ENCODE measurements at places on chromosomes 13 and 19.

GRCh38 chr13:51668580-51669195 is 84.4 kb downstream of the WDFY2 start:
- no peak for DNase-seq

DNA sequence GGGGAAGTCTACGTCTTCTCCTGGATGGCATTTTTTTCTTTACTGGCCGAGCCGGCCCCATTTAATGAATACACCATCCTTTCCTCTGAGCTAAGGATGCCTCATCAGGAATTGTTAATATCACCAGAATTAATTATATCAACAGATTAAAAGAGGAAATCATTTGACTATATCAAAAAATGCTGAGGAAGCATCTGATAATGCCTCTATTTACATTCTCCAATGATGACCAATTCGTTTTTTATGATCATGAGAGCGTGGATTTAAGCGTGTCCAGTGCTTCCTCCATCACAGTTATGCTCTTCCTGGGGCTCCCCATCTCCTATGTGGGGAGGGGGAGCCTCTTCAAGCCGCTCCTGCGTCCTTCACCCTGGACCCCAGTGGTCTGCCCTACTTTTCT is 58.7 kb downstream of the TUBGCP3 start:
- no peak for DNase-seq

- no peak for DNase-seq
Observed at GRCh38 chr13:87975035-87975434, 303.9 kb downstream of the SLITRK5 start.

GRCh38 chr19:30930941-30931706 is 418.1 kb downstream of the TSHZ3 start:
- no peak for DNase-seq

DNA sequence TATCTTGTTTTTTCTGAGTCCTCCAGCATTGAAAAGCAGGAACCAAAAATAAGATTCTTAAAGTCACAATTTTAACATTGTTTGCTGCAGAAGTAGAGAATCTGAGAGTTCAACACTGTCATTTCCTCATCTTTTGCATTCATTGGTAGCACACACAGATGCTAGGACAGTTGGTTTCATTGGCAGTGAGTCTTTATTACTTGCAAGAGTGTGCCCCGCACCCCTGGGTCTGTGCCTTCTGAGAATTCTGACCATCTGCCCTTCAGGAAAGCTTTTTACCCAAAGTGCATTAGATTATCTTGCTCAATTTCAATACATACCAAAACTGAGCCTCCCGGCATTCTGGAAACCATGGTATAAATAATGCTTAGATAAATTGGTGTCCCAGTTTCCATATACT is 247.7 kb upstream of the SLITRK1 start:
- DNase-seq: no peak

- no peak for DNase-seq
Observed at GRCh38 chr19:18264971-18265540, 9.2 kb downstream of the IQCN start.

DNA sequence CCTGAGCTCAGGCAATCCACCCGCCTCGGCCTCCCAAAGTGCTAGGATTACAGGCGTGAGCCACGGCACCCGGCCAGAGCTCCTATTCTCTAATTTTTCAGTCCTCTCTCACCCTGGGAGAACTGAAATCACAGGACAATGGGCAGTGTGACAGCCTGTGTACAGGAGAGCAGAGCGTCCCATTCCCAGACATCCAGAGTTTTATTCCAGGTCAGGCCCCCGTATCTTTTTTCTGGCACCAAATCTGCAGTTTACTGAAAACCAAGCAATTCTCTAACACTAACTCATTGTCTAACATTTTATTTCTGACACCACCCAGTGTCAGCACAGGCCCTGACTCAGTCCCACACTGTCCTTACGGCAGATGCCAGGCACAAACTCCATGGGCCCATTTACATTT is 6.7 kb downstream of the ZNF708 start:
- DNase-seq: no peak

DNA sequence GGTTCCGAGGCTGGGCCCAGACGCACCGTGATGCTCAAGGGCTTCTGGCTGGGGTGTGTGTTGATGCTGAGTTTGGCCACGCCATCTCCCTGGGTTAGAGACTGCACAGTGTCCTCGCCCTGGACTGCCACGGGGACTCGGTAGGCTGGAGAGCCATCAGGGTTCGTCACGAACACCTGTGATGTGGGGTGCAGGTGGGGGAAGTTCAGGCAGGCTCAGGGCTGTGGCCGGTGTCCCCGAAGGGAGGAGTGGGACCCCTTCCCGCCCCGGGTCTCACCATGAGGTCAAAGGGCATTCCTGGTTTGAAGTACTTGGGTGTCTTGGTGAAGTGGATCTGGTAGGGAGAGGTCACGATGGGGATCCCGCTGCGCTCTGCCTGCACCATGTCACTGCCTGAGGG is 8.2 kb downstream of the C3 start:
- DNase-seq: no peak

- no peak for DNase-seq
Observed at GRCh38 chr19:19429361-19429760, 23.9 kb downstream of the GATAD2A start.

DNA sequence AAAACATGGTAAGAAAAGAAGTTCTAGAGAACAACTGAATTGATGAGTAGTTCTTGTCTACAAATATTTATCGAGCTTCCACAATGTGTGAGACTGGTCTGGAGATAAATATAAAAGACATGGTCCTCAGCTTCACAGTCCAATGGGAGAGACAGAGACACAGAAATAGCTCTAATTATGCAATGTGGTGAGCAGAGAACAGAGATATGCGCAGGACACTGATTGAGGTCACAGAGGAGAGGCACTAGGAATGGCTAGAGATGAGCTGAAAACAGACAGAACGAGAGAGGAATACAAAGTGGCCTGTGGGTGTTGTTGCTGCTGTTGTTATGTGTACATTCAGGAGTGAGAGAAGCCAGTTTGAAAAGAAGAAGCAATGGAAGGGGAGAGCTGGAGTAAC is 53.2 kb downstream of the GPALPP1 start:
- DNase-seq: no peak

DNA sequence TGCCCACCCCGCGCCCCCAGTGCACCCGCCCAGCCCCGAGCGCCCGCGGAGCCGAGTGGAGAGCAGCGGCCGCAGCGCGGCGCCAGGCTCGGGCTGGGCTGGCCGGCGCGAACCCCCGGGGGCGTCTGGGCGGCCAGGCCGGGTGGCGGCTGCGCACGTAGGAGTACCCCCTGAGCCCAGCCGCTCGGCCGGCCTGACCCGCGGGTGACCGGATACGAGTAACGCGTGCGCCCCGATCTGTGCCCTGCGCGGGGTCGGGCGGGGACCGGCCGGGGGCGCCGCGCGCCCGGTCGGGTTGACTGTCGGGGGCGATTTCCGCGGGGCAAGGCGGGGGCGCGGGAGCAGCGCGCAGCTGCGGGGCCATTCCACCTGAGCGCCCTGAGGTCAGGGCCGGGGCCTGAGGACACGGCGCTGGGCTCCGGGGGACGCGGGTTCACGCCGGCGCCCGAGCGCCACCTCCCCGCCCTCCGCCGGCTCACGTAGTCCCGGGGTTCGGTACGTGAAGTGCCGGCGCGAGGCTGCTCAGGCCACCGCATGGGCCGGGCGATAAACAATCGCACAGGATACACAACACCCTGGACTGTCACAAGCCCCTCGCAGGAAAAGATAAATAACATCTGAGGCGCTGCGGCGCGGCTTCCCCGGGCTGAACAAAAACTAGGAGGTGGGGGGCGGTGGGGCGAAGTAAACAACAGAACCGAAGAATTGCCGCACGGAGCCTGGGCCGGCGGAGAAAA is 37.6 kb upstream of the FLT1 start:
- DNase-seq: no peak

DNA sequence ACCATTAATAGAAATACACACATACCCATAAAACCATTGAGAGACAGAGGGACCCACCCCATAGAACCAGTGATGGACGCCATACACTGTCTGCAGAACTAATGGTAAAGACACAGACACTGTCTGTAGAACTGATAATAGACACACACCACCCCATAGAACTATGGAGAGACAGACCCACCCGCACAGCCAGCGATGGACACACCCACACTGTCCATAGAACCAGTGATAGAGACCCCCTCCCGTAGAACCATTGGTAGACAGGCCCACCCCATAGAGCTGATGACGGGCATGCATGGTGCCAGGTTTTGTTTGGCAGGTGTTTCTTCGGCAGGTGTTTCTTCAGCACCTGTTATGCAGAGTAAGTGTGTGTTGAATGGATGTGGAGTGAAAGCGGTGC is 88.3 kb upstream of the TEX29 start:
- no peak for DNase-seq

DNA sequence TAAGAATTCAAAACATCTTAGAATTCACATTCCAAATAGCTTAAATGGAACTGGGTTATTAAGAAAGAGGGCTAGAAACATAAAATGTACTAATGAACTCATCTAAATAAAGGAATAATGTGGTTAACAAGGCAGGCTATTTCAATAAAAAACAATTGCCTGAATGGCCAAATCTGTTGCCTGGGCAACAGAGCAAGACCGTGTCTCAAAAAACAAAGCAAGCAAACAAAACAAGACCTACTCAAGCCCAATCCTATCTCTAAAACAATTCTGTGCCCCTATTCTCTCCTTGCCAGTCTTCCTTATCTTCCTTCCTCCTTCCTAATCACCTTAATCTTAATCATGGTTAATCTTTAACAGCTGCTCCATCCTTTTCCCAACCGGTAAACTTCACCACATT is 12.1 kb downstream of the IGFL1 start:
- DNase-seq: no peak

- no peak for DNase-seq
Observed at GRCh38 chr13:77619655-77620054, 77.8 kb upstream of the SLAIN1 start.

DNA sequence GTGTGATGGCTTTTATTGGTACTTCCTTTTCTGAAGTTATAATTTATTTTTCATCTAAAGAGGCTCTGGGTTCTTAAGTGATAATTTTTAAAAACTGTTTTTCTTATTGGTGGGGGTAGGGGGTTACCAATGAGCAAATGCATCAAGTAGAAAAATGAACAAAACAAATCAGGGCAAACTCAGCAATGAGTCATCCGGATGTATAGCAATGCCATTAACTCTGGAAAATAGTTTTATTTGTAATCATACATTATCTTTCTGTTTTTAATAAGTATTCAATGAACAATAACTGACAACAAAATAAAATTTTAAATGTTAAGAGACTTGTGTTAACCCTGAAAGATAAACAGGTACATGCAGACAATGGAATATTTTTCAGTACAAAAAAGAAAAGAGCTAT is 67.6 kb downstream of the UFM1 start:
- DNase-seq: no peak

GRCh38 chr19:48424694-48425219 is 21.0 kb upstream of the GRWD1 start:
- no peak for DNase-seq

- no peak for DNase-seq
Observed at GRCh38 chr19:19049406-19049805, 14.4 kb upstream of the SLC25A42 start.

DNA sequence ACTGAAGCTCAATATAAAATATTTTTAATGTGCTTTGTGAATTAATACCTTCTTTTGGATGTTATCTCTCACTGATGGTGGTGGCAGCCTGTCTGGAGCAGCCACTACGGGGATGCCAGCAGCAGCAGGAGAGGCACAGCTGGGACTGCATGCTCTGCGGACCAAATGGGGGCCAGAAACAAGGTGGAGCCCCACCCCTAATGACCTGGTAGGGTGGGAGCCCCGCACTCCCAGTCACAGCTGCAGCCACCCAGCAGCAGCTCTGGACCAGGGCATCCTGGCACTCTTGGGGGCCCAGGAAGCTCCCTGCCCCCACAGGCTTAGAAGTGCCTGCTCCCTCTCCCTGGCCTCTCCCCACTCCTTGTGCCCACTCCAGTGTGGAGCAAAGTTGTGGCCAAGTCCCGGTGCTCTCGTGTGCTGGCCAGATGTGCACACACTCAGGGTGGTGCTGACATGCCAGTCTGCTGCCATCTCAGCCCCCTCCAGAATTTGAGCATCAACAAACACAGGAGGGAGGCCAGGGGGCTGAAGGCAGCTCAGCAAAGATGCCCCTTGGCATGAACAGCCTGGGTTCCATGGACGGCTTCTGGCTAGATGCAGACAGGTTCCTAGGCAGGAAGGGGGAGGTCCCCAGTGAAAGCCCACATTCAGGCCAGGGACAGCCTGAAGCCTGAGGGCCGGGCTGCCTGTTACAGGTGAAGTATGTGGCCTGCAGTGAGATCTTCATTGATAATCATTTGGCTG is 696.7 kb upstream of the SLITRK5 start:
- DNase-seq: no peak

DNA sequence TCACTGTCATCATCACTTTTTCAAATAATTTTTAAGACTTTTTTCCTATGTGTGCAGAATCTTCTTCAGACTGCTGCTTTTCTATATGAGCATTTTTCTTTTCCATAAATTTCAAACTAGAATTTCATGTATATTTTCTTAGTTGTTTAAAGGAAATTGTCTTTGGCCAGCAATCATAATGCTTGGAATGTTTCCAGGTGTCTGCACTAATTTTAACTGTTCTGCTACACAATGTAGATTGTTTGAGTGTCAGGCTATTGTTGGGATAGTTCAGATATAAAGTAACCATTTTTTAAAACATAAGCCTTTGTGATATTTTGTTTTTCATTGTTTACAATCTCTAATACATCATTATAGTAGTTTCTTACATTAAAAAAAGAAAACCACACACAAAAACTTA is 1418.5 kb downstream of the EFNB2 start:
- DNase-seq: no peak

DNA sequence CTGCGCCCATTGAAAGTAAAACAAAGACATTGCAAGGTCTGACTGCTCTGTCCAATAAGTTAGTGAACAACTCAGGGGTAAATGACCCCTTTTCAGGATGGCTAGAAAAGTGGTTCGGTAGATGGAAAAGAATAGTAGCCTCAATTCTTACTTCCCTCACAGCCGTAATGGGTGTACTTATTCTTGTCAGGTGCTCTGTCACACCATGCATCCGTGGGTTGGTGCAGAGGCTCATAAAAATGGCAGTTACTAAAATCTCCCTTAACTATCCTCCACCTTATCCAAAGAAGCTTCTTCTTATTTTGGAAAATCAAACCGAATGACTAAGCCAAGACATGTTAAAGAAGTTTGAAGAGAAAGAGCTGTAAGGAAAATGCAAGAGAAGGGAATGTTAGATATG is 31.4 kb upstream of the ZNF83 start:
- no peak for DNase-seq

DNA sequence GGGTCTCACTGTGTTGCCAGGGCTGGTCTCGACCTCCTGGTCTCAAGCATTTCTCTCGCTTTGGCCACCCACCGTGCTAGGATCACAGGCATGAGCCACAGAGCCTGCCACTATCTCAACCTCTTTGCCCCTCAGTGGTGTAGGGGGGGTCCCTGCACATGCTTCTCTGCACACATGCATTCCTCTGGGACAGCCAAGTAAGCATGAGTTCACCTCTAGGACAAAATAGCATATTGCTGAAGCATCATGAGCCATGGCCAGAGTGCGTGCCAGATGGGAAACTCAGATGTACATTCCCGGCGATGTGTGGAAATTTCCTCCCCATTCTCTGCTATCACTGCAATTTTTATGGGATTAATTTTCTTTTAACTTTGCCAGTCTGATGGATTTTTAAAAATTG is 23.1 kb downstream of the CHAF1A start:
- no peak for DNase-seq

GRCh38 chr13:72255908-72256307 is 388.9 kb upstream of the DACH1 start:
- no peak for DNase-seq

- DNase-seq: no peak
Observed at GRCh38 chr13:50910485-50910805, 854 bp downstream of the RNASEH2B start.

Measured in activated CD4-positive, alpha-beta T cell treated with anti-CD3 and anti-CD28 coated beads for 24 hours (primary cell).